Lower leg skin (tissue), 4 donors: ENCODE measurements at places on chromosomes 16 and 17.

GRCh38 chr17:11651089-11651488, 52.8 kb downstream of the DNAH9 start:
- DNase-seq: no peak

GRCh38 chr17:58325289-58325726, 3.3 kb downstream of the TSPOAP1 start:
- no peak for DNase-seq

GRCh38 chr17:39719563-39720355, 10.6 kb downstream of the MIEN1 start:
- no peak for DNase-seq

- peak; percentile 90 for DNase-seq
Observed at GRCh38 chr17:8954339-8954738, 11.2 kb downstream of the PIK3R5 start.

DNA sequence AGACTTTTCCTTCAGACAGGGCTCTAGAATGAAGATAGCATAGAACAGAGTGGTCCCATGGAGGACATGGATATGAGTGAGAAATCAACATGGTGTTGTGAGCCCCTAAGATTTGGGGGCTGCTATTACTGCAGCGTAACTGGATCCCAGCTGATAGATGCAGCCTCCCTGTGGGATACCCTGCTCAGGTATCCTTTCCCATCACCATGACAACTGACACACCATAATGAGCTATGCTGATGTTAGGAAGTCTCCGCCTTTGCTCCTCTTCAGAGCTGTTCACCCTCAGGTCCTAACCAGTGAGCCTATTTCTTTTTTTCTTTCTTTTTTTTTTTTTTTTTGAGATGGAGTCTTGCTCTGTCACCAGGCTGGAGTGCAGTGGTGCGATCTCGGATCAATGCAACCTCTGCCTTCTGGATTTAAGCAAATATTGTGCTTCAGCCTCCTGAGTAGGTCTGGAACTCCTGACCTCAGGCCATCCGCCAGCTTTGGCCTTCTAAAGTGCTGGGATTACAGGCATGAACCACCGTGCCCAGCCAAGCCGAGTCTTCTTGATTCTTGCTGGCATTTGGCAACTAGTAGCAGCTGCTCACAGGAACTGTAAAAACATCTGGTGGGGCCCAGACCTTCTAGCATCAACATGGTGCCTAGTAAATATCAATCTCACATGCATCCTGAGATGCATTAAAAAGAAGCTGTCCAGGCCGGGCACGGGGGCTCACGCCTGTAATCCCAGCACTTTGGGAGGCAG, 17.1 kb downstream of the STX4 start:
- DNase-seq: no peak

GRCh38 chr17:17032131-17032692, 10.0 kb upstream of the MPRIP start:
- DNase-seq: no peak

DNA sequence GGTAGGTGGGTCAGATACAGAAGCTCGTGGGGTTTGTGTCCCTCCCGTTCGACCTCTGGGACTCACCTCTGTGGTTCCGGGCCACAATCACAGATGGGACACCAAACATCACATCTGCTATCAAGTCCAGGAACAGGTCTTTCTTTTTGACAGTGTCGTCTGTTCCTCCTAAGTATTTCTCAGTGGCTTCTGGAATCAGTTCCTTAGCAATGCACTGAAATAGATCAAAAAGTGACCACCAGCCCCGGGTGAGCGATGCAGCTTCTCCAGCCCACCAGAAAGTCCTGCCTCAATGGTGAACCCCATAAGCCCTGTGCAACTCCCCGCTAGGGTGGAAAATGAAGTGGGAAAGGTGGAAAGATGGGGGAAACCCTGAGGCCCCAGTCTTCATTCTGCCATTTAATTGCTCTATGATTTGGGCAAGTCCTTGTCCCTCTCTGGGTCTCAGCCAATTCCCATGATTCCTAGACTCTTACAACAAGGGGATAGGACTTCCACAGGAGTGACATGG, 22.4 kb downstream of the CES1 start:
- no peak for DNase-seq

GRCh38 chr16:14564323-14564722, 65.7 kb downstream of the PARN start:
- DNase-seq: no peak

DNA sequence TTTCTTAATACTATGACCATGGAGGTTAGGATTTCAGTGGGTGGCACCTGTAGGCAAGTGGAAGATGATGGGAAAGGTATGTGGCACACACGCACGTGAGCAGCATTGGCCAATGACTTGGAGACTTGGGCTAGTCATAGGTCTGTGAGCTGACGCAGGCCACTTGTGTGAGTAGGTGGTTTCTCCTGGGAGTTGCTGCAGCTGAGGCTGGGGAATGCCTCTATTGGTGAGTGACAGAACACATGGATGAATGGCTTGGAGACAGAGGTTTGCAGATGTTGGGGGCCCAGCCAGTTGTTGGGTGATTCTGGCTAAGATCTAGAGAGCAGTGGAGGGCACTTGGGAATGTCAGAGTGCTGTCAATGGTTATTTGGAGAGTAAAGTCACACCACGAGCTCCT, 64.1 kb downstream of the MARF1 start:
- DNase-seq: no peak

DNA sequence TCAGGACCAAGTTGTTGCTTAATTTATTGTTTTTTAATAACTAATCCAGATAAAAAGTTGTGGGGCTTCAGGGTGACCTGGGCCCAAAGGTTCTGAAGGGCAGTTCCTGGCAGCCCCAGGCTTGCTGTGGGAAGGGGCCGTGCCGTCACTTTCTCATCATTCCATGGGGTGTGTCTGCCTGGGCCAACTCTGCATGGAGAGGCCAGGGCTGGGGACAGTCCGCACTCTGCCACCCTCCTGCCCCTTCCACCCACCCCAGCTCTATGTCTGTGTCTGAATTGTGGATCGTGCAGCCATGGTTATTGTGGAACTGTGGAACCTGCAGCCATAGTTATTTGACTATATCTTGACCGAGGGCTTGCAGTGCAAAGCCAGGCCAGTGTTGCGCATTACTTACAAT, 4.0 kb downstream of the LIMD2 start:
- no peak for DNase-seq

DNA sequence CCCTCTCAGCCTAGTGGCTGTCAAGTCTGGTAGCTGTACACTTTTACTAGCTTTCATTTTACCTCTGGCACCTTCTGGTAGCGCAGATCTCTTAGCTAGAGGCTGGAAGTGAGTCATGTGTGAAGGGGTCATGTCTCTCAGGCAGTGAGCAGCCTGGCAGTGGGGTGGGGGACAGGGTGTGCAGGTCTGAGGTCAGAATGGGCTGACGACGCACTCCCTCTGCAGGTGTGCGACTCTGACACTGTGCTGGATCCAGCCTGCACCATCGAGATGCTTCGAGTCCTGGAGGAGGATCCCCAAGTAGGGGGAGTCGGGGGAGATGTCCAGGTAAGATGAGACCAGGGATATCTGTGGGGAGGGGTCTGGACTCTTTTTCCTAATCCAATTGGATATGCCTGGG, 7.8 kb downstream of the HAS3 start:
- DNase-seq: peak; percentile 45

DNA sequence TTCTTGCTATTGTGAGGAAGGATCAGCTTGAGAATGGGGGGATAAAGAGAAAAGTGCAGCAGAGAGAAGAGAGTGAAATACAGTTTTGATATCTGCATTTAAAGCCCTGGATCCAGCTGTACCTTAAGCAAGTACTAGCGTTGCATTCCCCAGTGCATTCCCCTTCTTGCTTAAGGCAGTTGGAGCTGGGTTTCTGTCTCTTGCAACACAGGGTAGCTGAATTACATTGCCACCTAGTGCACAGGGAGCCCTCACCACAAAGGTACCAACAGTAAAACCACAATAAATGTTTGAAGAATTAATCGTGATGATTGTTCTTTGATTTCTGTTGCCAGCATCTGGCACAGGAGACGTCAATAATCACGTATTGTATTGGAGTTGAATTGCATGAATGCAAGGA, 588.7 kb downstream of the RBFOX1 start:
- no peak for DNase-seq

GRCh38 chr17:55624772-55625433, 97.8 kb downstream of the TMEM100 start:
- DNase-seq: no peak

DNA sequence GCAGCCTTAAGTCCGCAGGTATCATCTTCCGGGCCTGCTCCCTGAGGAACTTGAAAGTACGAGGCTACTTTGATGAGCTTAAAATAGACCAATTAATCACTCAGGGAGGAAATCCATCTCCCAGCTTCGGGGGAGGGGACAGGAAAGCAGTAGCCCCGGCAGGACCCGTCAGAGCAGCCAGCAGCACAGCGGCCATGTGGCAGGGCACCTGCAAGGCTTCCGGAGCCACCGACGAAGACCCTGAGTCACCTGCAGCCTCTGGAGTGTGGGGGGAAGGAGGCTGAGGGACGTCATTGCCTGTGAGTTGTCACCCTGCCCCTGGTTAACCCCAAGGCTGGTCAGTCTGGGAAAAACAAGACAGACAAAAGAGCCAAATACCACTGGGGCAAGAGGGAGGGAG, 4.4 kb upstream of the CYB561 start:
- DNase-seq: no peak

DNA sequence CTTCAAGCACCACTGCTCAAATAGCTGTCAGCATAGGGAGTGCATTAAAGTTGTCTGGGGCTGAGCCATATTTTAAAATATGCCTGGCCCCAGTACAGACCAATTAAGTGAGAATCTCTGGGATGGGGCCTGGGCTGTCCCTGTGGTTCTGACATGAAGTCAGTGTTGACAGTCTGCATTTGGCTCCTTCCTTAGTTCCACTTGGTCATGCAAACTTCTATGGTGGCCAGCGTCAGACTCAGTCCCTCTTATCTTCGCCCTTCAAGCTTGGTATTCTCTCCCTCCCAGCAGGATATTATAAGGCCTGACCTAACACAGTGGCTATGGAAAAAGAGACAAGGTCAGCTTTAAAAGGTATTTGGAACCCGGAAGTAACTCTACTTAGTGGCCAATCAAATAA, 177.2 kb downstream of the PMP22 start:
- DNase-seq: no peak

- DNase-seq: no peak
Observed at GRCh38 chr16:11542069-11542744, 44.5 kb downstream of the LITAF start.

DNA sequence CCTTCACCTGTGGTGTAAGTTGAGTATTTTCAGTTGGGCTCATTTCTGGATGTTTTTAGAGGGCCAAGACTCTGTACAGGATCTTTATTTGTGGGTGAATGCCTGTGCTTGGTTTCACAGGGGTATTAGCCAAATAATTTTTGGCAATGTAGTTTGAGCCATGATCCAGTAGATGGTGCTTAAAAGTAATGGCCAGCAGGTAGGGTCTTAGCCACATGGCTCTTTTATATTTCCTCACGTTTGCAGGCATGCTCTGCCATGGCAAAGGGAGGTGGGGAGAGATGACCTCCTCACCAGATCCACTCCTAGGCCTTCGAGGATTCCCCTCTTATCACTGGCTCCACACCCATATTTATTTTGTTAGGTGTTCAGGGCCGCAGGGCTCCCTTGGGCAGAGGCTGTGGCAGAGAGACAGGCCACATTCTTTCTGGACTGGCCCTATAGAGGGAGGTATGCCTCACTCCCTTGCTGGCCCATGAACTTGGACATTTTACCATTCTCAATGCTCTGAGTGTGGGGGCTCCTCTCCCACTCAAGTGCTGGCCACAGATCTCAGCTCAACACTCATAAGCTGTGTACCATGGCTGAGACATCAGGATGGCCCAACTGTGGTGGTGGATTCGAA, 417.1 kb downstream of the XYLT1 start:
- no peak for DNase-seq

DNA sequence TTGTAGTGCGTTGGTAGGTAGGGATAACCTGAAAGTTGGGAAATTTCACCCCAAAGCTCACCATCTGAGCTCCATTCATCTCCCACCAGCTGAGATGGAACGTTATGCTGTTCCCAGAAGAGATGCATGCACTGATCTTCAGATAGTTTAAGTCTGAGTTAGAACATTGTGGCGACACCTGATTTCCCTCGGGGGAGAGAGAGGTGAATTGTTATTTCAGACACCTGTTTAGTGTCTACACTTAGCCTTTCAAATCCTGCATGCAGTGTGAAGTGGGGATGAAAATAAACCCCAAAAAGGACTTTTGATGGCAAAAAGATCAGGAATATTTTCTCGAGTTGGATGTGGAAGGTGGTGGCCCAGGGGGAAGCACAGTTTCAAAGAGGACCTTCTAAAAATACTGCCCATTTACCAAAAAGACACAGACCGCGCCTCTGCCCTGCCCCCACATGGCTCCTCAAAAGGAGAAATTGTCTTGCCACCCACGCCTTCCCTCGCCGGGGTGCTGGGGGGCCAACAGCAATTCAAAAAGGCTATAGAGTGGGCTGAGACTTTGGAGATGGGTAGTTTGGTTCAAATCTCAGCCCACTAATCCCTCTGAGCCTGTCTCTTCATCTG, 11.4 kb downstream of the CIITA start:
- DNase-seq: no peak

DNA sequence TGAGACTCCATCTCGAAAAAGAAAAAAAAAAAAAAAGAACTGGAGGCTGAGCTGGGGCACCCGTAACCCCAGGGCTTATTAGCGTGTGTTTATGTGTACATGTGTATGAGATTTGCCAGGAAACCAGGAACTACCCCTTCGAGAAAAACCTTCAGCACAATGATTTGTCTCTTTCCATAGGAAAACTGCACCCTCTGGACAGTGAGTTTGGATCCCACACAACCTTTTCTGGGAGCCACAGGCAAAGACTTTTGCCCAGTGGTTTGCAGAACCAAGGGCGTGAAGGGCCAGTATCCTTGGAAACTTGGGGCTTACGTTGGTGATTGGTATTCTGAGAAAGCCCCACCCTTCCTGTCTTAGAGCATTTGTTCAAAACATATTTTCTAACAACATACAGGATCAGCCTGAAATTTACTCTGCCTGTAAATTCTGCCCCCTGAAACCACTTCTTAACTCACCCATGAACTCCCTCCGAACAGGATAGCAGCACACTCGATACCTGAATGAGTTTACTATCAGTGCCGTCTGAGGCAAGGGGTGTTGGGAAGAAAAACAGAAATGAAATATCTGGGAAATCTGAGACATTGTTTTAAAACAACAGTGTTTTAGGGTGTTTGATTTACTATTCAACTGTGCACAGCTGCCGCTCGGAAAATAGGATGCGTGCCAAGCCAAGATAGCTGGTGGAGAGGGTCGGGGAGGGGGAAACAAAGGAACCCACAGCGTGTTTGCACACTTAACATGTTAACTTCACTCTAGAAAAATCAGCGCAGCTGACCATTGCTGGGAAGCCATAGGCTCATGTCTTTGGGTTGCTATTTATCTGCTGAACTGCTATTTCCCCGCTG, 40.2 kb upstream of the MAF start:
- no peak for DNase-seq
